ENCODE measurements at places on chromosomes 3 and 15. TPM values are rescaled to one million over a fixed set of nuclear protein-coding genes. Genes with fewer than 3 reads are reported as not detected.

GRCh38 chr3:52456169-52456799 lies 880 bp downstream of the NISCH start:
- peak; percentile 19 for DNase-seq

- peak; percentile 59 for DNase-seq
Observed at GRCh38 chr3:99562138-99562537, 76.3 kb upstream of the COL8A1 start.

Gene IVD
- 26.2 TPM for total RNA-seq

DNA sequence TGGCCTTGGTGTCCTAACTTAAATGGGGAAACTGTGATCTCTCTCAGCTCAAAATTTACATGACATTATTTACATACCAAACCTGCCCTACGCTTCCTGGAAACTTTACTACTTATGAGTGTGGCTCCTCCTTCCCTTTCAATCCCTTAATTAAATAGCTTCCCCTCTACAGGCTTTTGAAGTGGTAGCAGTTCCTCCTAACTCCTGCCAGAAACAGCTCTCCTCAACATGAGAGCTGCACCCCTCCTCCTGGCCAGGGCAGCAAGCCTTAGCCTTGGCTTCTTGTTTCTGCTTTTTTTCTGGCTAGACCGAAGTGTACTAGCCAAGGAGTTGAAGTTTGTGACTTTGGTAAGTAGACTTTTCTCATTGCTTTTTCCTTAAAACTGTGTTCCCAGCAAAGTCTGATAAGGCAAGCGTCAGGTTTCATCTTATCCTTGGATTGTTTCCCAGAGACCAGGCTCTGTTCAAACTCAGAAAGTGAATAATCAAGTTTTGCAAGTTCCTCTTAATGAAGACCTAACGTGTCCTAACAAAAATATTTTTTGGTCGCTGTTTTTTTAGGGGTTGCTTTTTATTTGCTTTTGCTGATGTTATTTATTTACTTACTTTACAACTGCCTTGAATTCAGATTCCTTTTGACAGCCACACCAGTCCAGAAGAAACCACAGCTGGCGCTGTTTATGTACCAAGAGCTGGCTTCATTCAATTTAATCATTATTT lies at the start of gene ACP3:
Gene ACP3 (plus strand): TSS at position 179 of the 720 bp plus-strand sequence. CDS start 50 bp downstream, at position 229.
- peak; percentile 40 for DNase-seq

Gene C3orf80
- 0.06 TPM for total RNA-seq

Gene ITGA11
- 22.0 TPM for total RNA-seq

DNA sequence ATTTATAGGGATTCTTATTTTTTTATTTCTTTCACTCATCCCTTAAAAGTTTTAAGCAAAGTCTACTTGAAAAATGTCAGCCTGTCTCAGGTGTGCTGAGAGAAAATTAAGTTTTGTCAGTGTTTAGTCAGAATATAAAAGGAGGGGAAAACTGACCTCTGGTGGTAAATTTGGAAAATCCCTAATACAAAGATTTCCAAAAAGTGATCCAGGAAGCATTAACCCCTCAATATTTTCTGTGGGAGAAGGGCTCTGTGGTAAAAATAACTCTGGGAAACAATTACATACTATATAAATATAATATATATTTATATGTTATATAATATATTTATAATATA lies 41.0 kb upstream of the FRMD4B start:
- DNase-seq: no peak

DNA sequence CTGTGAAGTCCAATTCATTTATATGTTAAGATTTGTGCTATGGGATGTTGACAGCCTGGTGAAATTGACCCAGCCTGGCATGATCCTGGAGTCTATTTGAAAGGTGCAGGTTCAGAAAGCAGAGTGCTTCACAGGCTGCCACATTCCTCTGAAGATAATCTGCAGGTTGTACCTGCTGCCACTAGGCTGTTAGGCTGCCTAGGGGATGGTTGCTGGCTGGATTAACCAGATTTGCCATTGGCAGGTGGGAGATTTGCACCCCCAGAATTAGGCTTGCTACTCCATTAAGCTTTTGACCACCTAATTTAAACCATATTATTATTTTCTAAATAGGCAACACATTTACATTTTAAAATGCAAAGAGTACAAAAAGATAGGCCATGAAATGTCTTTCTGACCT lies 85.8 kb upstream of the RASGRP1 start:
- no peak for DNase-seq

Gene IMP3
- total RNA-seq: 155 TPM

GRCh38 chr15:63994073-63994600 lies 52.1 kb downstream of the DAPK2 start:
- no peak for DNase-seq

Gene INKA1
- 4.7 TPM for total RNA-seq

DNA sequence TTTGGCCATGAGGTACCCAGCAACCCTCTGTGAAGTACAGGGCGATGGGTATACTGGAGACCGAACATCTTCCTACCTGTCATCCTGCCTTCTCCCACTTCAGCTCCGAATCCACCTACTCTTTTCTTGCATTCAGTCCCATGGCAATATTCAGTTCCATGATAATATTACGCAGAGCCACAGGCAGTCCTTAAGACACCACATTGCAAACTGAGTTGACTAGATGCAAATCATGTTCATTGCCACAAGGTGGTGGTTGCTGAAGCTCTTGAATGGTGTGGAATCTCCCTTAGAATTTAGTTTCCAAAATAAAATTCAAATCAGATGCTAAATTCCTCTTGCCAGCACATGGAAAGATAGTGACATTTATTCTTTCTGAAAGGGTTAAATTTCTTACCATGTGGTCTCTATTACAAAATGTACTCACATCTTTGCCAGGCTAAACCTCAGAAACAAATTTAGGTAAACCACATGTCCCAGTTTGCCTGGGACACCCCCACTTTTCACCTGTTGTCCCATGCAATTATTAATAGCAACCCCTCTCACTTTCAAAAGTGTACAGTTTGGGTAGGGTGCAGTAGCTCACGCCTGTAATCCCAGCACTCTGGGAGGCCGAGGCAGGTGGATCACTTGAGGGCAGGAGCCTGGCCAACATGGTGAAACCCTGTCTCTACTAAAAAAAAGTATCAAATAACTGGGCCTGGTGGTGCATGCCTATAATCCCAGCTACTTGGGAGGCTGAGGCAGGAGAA lies 1.7 kb upstream of the NME9 start:
- peak; percentile 35 for DNase-seq

GRCh38 chr15:51499379-51499976 lies 123.1 kb downstream of the DMXL2 start:
- peak; percentile 32 for DNase-seq

Gene AHSG
- not detected for total RNA-seq

DNA sequence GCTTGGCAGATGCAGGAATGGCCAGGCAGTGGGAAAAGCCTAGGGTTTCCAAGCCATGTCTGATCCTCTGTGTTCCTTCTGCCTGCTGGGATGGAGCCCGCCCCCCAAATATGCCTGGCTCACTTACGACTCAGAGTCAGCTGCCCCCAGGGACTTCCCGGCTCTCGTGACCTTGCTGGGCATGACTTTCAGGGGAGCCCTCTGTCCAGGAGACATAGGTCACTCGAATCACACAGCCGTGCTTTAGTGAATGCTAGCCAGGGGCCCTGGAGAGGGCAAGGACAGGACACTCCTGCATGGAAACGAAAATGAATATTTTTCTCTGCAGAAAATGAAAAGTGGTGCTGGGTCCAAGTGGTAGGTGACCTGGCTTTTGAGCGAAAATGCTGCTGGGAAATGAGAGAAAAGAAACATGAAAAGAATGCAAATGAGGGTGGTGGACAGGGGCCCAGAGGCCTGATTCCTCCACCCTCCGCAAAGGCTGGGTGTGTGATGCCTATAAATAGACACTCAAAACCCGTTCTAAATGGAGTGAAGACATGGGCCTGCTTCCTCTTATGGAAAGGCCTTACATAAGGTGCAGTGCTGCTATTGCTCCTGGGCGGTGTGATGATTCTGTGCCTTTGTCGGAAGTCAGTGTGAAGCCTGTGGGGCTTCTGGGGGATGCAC lies 107.4 kb downstream of the APBA2 start:
- DNase-seq: no peak

DNA sequence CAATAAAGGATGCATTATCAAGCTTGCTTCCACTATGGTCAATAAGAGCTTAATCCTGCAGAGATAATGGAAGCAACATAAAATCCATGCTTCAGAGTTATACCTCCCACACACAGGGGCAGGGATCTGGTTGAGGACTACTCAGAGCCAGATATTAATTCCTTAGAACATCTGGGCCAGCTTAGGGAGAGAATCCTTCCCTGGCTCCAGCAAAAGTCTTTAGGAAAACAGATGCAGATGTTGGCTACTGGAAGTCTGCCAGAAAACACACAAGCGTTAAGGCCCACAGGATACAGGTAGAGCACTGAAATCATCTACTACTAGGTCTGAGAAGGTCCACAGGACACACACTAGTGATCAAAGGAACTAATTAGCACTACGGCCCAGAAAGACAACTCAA lies 25.2 kb downstream of the TMEM202 start:
- DNase-seq: no peak
